HCT116 (cell line): ENCODE measurements at places on chromosomes 16 and 17. TPM values are rescaled to one million over a fixed set of nuclear protein-coding genes. Genes with fewer than 3 reads are reported as not detected.

DNA sequence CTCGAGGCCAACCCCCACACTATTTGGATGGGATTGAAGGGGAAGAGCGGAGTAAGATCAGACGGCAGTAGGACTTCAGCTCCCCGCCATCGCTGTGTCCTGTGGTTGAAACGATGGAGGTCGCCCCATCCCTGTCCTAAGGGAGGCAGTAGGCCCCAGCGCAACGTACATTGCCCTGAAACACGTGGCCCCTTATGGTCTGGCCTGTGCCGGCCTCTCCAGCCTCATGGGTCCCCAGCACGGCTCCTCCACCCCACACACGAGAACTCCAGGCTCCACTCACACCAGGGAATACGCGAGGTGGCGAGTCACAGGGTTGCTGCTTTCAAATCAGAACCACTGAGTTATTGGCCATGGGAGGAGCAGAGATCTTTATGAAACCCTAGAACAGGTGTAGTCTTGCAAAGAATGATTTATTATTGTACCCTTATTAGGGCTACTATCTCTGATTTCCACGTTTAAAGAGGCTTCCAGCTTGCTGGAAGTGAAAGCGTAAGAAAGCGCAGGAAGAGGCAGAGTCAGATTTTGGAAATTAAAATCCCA is 669 bp upstream of the DCTPP1 start:
- no peak for DNase-seq

- DNase-seq = no peak
These were observed 1.1 kb downstream of the SGF29 start for GRCh38 chr16:28554634-28555423.

DNA sequence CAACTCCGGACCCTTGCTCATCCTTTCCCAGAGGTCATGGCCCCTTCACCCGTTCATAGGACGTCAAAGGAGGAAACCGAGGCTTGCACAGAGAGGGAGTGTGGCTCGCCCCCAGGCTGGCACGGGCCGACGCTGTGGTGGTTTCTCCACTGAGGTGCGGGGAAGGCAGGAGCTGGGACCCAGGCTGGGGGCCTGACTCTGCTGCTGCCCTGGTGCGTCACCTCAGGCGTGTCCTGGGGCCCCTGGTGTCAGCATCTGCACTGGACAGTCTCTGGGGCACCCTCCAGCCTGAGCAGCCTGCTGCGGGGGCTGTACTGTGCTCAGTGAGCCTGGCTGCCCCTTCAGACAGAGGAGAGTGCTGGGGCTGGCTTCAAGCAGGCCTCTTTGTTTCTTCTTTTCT is 7.4 kb downstream of the MAP2K3 start:
- no peak for DNase-seq

- no peak for DNase-seq
These were observed 28.0 kb downstream of the ADGRG5 start for GRCh38 chr16:57570301-57571070.

GRCh38 chr17:62098623-62099231 is 33.6 kb upstream of the MED13 start:
- DNase-seq = no peak

DNA sequence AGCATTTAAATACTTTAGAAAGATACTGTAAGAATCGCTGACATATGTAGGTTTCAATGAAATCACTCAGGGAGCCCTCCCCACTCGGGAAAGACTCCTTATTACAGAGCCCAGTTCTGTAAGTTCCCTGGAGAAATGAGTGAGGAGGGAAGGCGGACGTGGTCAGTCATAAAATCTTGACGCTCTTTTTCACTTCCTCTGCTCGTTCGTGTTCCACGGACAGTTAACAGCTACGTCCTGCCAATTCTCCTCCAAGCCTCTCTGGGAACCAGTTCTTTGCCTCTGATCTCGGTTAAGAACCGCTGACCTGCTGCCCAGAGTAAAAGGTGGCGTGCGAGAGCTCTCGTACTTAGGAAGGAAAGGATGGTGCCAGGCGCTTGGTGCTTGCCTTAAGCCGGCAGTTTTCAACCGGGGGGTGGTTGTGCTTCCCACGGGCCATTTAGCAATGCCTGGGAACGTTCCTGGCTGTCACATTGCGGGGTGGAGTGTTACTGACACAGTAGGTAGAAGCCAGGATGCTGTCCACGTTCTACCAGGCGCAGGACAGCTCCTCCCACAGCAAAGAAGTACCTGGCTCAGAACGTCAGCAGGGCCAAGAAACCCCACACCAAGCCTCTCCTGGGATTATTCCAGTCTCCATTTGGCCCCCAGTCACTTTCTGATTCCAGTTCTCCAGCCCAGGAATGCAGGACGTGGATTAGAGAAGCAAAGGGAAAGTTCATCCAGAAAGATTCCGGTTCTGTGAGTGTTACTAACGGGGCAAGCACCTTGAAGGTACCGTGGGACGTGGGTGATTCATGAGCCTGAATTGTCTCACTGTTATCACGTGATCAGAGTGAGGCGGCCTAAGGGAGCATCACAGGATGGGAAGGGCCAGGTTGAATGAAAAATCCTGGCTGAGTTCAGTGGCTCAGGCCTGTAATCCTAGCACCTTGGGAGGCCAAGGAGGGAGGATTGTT is 87.7 kb downstream of the MRM3 start:
- DNase-seq = peak; percentile 72

ALOX15B gene
- total RNA-seq = 0.30 TPM

TPPP3 gene
- total RNA-seq = 1.2 TPM

TAC4 gene
- total RNA-seq = not detected

DNA sequence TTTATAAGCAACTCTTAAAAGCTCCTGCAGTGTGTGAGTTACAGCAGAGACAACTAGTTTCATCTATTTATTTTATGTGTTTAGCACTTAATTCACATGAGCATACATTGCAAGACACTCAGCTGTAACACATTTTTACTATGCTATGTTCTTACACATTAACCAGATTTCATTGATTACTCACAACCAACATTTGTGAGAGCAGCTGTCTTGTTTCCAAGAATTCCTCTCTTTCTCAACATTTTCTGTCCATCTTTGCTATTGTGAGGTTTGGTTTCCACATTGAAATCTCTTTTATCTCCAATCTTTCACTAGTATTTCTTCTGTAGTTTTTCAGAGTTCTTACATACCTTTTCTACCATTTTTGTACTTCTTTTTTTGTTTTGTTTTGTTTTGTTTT is 51.2 kb downstream of the COPRS start:
- DNase-seq = no peak

DNA sequence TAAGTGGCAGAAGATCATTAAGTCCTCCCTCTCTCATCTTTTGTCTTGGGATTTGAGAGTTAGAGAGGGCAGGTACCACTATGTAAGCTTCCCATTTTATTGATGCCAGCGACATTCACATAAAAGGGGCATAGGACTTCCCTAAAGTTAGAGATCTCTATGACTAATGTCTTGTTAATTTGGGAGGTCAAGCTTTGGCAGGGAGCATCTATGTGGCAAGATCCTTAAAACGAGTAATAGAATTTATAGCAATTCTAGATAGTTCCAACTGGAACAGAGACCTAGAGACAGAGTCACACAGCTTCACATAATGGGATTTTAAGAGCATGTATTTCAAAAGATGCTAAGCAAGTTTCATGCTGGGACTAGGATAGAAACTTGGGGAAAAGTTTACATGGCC is 308.0 kb downstream of the MAP2K6 start:
- DNase-seq = no peak

DNA sequence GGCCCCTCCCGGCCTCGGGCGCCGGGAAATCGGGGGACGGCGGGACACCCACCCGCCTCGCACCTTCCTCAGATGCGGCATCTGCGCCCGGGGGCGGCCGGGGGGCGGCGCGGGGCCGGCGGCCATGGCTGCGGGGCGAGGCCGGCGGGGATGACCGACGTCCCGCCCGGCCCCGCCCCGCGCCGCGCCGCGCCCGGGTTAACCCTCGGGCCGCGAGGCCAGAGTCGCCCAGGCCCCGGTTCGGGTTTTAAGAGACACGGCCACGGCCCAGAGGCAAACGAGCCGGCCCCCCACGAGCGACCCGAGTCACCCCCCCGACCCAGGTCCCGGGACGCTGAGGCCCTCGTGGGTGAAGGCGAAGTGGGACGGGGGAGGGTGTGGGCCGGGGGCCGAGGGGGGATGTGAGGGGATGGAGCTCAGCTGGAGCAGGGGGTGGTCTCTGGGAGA is at the start of gene RGS11:
RGS11 (minus strand) TSS at position 159 of the 447 bp plus-strand sequence; CDS start at position 126, 33 bp downstream.
- DNase-seq = no peak

- no peak for DNase-seq
These were observed 10.1 kb downstream of the MRM1 start for GRCh38 chr17:36611345-36612072.

GRCh38 chr17:6090253-6090652 is 20.1 kb downstream of the WSCD1 start:
- no peak for DNase-seq

LRRC46 gene
- total RNA-seq = 0.76 TPM

ANKRD40CL gene
- total RNA-seq = 0.57 TPM

- DNase-seq = no peak
These were observed 5.2 kb upstream of the CDC42EP4 start for GRCh38 chr17:73316919-73317505.

- DNase-seq = peak; percentile 75
These were observed 11.4 kb upstream of the MRPS23 start for GRCh38 chr17:57861000-57861789.

DNA sequence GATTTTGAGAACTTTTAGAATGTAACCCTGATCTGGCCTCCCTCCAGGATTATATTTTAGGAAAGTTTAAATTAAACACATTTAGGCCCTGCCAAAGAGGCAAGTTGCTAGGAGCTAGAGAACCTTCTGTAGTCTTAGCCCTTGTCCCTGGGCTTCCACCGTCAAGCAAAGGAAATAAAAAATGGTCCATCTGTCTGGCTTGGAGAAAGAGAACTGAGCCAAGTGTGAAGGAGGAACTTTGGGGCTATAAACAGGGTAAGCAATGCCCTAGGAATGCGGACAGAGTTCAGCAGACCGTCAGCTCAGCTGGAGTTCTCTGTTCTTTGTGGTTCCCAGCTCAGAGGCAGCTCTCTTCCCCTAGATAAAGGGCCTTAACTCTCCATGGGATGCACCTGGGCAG is 29.6 kb downstream of the RCVRN start:
- no peak for DNase-seq

DNA sequence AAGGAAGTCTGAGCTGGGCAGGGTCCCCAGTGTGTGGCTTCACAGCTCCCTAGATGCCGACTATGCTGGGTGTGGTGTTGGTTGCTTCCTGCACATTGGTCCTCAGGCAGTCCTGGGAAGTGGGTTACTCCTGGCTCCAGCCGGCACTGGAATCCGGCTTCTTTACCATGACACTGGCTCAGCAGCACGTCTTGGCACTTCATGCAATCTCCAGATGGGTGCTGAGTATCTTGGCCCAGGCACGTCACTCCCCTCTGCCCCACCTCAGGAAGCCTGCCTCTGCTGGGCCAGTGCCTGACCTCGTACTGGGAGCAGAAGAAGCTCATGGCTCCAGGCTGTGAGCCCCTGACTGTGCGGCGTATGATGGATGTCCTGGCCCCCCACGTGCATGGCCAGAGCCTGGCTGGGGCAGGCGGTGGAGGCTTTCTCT is 24.5 kb downstream of the FCSK start:
- no peak for DNase-seq

GRCh38 chr17:4895657-4896331 is 3.5 kb upstream of the C17orf107 start:
- no peak for DNase-seq

- DNase-seq = no peak
These were observed 11.1 kb downstream of the COG1 start for GRCh38 chr17:73203788-73204479.

FMNL1 gene
- total RNA-seq = 8.2 TPM

GRCh38 chr17:1058423-1059130 is 61.6 kb downstream of the TIMM22 start:
- DNase-seq = peak; percentile 51

ZNF688 gene
- total RNA-seq = 3.6 TPM

KRT39 gene
- not detected for total RNA-seq

HOXB8 gene
- 44.7 TPM for total RNA-seq

GRCh38 chr17:74595037-74595750 is 3.1 kb upstream of the CD300LD start:
- DNase-seq = no peak
